Activated naive CD4-positive, alpha-beta T cell (primary cell): ENCODE measurements at places on chromosomes 7 and 10.

DNA sequence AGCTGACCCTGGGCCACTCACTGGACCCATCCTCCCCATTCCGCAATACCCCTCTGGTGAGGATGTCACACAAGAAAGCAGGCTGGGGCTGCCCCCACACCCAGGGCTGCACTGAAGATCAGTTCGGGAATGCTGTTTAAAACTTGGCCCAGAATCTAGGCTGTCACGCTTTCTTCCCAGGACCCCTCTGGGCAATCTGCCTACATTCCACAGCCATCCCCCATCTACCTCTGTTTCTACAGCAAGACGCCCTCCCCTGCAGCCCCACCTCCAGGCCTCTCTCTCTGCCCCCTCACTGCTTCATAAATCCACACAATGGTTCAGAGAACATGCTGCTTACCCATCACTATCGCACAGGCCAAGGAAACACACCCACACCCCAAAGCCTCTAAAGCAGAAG, 36.1 kb downstream of the XPNPEP1 start:
- no peak for DNase-seq

GRCh38 chr10:19944911-19945663, 128.9 kb downstream of the PLXDC2 start:
- DNase-seq = no peak

DNA sequence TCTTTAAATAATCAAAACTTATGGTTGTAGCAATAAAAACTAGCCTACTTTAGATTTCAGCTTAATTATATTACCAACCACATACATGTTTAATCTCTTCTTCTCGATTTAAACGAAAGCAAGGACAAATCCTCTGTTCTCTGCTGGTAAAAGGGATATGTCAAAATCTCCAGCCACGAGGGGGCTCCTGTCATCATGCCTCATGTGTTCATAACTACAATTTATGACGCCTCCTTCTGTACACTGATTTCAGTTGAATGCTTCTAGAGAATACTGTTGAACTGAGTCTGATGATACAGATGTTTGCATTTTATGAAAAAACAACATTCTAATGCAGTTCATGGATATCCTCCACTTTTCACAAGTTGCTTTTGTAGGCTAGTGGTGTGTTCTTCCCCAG, 220.0 kb upstream of the DPP6 start:
- DNase-seq = no peak

DNA sequence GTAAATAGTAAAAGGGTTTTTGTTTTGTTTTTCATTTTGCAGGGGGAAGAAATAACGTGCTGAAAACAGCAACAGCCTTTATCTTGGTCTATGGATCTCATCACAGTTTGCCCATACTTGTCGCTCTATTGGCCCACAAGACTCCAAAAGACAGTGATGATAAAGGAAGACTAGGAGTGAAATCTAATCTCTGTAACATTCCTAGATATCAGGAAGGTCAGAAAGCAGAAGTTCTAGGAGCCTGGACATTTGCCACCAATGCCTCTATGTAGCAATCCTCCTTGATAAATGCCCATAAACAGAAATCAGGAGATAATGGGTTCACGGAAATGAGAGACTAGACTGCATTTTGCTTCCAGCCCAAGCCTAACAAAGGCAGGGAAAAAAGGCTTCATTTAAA, 8.9 kb downstream of the CUBN start:
- DNase-seq = no peak

GRCh38 chr10:20648263-20648874, 248.7 kb downstream of the NEBL start:
- DNase-seq = no peak

DNA sequence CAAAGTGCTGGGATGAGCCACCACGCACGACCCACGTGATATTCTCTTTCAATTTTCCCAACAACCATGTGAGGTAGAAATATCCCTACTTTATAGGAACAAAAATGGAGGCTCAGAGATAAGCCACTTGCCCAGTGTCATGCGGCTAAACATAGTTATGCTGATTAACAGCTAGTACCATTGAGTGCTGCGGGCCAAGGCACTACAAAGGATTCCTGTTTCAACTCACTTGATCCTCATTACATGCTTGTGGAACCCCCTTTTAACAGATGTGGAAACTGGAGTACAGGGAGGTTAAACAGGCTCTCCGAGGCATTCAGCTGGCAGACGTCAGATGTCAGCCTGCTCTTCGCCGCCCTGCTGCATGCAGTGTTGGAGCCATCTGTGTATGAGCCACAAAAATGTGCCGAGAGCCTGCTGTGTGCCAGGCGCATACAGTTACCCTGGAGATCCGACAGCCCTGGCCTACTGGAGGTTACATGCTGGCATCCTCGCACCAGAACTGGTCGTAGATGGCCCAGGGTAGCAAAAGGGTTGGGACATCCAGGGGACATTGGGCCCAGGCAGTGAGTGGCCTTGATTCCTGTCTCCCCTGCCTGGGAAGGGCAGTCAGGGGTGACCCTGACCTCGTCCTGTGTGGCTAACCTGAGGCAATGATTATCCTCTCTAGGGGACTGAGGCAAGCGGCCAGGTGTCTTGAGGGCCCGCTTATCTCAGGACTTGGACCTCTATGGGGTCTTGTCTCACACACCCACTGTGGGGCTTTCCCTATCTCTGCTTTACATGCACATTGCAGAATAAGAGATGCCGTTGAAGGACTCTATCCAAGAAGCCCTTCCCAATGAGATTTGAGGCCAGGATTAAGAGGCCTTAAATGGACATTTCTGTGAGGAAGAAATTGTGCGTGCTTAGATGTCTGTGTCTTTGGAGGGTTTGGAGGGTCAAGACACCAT, 18.5 kb upstream of the SRGN start:
- no peak for DNase-seq

- no peak for DNase-seq
Measured at GRCh38 chr7:41629711-41630111, 73.2 kb downstream of the INHBA start.

GRCh38 chr10:62250594-62251198, 17.9 kb downstream of the RTKN2 start:
- no peak for DNase-seq

DNA sequence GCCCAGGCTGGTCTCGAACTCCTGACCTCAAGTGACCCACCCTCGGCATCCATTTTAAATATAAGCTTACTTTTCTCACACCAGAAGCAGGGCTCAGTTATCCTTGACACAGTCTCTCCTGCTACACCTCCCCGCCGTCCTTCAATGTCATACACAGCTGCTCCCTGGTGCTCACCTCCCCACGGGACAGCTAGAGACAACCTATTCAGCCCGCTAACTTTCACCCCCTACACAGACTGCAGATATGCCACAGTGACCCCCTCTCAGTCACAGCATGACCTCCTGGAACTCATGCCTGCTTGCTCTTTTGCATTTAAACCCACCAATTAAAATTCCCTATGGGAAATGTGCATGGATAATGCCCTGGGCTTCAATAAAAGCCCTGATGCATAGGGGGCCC, 44.2 kb upstream of the KCNMA1 start:
- DNase-seq = no peak

DNA sequence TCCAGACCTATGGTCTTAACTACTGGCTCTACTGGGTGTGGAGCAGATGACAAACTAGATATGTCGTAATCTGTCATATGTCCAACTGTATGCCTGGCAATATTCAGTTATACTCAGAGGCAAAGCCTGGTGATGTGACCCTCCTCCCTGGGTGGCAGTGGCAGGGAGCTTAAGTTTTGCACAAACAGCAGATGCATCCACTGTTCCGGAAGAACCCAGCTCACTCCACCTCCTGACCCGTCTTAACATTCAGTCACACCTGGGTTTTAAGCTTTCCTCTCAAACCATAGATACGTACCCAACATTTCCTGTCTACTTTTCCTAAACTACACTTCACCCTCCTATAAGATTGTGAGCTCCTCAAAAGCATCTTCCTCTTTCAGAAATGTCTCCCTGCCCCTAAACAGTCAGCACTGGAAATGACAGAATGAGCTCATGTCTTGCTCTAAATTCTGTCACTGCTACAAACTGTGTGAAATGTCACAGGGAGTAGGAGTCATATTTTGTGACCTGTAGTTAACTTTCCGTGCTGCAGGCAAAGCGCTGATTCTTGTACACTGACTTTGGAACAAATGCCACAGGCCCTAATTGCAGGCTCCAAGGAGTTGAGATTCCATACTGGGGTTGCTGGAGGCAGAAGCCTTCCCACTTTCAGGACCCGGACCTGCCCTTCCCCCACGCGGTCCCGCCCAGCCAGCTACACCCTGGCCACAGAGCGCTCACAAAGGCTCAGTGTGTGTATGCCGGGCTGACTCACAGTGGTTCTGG, 23.9 kb downstream of the SCD start:
- peak; percentile 20 for DNase-seq

GRCh38 chr10:106023329-106023728, 1141.2 kb downstream of the SORCS1 start:
- no peak for DNase-seq

- no peak for DNase-seq
Measured at GRCh38 chr7:82953324-82954027, 209.2 kb downstream of the PCLO start.

DNA sequence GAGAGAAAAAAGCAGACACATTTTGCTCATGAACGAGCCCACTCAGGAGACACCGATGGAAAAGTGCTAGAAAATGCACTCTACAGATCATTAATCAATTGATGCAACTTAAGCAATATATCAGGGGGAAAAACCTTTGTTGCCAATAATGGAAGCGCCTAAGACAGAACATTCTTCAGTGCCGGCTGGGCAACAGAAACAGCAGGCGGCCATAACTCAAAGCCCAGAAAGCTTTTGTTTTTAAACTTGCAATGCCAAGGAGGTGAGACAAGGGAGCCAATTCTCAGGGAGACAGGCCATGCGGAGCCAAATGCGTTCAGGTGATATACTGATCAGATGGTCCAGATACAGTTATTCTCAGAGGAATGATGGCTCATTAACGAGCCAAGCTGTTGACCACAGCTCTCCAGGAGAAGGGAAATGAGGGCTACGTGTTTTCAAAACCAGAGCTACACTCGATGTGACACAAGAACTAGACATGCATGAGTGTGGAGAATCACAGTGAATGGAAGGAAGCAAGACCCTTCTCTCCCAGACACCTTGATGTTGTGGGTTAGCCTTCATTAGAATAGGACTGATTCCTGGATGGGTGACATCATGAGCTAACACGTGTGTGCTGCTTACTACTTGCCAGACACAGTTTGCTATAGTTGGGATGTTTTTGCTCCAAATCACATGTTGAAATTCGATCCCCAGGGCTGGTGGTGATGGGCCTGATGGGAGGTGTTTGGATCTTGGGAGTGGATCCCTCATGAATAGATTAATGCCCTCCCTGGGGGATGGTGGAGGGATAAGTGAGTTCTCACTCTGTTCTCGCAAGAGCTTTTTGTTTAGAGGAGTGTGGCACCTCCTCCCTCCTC, 79.1 kb upstream of the KCNMA1 start:
- DNase-seq = no peak

DNA sequence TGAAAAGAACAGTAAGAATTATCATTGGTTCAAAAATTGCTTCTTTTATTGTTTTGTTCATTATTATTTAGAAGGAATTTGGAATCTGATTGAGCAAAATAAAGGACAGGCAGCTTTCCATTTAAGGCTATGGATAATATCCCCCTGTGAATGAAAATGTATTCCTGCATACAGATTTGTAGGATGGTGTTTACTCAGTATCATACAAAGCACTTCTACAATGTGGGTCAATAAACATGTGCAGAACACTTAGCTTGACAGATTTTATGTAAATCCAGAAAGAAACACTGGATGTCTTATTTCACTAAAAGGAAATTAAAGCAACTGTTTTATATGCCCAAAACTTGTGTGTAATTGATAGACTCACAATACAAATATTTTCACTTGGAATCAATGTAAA, 189.7 kb downstream of the THSD7A start:
- no peak for DNase-seq

DNA sequence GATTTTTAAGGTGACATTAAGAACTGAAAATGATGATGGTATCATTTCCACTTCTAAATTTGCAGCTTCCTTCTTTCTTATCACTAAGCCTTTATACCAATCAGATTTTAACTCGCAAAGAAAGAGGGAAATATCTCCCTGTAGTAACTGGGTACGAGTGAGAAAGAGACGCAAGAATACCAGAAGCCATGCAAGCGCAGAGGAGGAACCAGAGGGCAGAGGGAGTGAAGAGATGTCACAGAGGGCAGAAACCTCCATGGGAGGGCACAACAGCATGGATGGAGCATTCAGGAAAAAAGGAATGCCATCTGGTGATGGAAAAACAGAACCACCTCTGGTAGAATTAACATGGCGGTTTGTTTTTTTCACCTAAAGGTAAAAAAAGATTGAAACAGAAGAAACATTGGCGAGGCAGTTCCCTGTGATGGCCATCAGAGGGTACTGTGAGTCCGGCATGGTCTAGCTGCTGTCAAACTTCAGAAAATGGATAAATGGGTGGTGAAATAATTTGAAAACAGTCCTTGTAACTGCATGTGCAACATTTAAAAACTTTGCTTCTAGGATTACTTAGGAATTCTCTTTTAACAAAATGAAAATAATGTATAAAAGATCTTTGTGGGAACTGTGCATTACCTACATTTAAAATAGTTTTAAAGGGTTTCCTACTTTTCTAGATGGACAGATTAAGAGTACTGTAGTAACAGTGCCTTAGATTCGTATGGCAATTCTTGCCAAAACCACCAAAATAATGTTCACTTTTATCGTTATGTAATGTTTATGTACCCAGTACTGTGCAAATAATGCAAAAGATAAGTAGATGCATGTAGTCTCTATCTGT, 91.8 kb downstream of the ARHGAP12 start:
- no peak for DNase-seq
